HFFc6 (cell line): ENCODE measurements at places on chromosomes 4 and X. TPM values are rescaled to one million over a fixed set of nuclear protein-coding genes. Genes with fewer than 3 reads are reported as not detected.

The ELF4 gene
- total RNA-seq: 22.3 to 31.6 TPM (median 23.4 TPM) in 3 replicates

The VCX3A gene
- total RNA-seq: not detected in 3 replicates

The TBC1D8B gene
- total RNA-seq: 14.0 to 16.7 TPM (median 14.6 TPM) in 3 replicates

The CT47B1 gene
- not detected in 3 replicates for total RNA-seq

The NRK gene
- total RNA-seq: not detected in 3 replicates

The NLGN3 gene
- total RNA-seq: 0.14 to 0.31 TPM (median 0.21 TPM) in 3 replicates

The HS3ST1 gene
- not detected in 3 replicates for total RNA-seq

The ABHD18 gene
- 3.8 to 5.3 TPM (median 4.2 TPM) in 3 replicates for total RNA-seq
